ENCODE measurements at places on chromosomes 1 and 21. TPM values are rescaled to one million over a fixed set of nuclear protein-coding genes. Genes with fewer than 3 reads are reported as not detected.

DNA sequence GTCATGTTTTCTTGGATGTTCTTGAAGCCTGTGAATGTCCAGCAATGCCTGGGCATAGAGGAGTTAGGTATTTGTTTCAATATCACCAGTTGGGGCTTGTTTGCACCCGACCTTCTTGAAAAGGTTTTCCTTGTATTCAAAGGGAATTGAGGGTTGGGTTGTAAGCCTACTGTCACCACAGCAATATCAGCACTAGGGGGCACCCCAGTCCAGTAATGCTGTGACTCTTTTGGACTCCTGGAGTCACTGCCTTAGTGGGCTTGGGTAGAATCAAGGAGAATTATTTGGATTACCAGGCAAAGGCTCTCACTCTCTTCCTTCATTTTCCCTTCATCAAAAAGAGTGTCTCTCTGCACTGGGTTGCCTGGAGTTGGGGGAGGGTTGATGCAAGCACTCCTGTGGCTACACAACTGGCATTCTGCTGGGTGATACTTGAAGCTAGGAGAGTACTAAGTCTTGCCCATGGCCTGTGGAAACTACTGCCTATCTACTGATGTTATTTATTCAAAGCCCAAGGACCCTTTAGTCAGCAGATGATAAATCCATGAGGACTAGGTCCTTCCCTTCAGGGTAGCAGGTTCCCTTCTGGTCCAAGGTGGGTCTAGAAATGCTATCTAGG lies 34.5 kb downstream of the OR10R2 start:
- DNase-seq = peak; percentile 14

DNA sequence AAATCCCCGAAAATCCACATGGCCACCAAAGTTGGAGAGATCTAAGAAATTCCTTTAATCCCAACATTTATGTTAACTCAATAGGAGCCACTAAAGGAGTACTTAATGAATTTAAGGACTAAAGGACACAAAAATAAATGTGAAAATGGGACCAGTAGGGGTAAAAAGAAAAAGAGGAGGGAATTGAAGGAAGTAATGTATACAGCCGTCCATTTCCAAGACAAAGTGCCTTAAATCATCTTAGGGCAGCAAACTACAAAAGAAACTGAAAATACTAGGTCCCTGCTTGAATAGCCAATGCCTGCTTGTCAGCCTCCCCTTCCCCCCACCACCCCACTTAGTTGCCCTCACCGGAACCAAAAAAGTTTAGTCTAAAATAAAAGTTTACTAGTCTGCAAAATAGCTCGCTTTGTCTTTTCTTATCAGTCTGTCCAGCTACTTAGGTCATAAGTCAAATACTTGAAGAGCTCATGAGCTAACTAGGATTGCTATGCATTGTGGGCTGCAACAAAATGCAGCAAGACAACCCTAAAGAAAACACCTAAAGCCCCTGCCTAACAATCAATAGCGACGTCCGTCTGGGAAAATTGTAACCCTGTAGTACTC lies 66.3 kb upstream of the TLR5 start:
- no peak for DNase-seq

GRCh38 chr1:84363019-84363418 lies 35.3 kb upstream of the DNASE2B start:
- no peak for DNase-seq

DNA sequence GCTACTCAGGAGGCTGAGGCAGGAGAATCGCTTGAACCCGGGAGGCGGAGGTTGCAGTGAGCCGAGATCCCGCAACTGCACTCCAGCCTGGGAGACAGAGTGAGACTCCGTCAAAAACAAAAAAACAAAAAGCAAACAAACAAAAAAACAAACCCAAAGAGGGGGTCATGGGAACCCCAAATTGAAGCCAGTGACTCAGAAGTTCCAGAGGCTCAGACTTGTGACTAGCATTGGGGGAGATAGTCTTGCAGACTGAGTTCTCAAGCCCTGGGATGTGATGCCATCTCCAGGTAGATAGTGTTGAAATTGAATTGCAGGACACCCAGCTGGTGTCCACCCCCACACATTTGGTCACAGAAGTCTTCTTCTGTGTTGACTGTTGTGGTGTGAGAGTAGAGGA lies 24.9 kb upstream of the ENO1 start:
- no peak for DNase-seq

GRCh38 chr1:115158181-115158580 lies 68.9 kb upstream of the TSPAN2 start:
- DNase-seq = no peak

- peak; percentile 27 for DNase-seq
Measured at GRCh38 chr1:40078512-40079333, 18.3 kb downstream of the PPT1 start.

DNA sequence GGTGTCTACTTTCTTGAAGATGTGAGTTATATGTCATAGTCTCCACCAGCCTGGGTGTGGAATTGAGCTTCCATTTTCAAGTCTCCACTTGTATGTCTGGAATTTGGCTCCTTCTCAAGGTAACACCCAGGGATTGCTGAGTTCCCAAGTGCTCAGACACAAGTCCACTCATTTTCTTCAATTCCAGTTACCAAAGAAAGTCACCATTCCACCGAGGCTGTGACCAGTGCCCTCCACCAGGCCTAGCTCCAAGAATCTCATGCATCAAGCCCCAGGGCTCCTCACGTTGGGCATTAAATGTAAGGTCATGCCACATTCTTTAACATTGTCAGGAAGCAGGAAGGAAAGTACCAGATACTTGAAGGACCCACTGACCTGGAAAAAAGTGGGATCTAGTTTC lies 2.4 kb upstream of the RAB4A start:
- DNase-seq = no peak

DNA sequence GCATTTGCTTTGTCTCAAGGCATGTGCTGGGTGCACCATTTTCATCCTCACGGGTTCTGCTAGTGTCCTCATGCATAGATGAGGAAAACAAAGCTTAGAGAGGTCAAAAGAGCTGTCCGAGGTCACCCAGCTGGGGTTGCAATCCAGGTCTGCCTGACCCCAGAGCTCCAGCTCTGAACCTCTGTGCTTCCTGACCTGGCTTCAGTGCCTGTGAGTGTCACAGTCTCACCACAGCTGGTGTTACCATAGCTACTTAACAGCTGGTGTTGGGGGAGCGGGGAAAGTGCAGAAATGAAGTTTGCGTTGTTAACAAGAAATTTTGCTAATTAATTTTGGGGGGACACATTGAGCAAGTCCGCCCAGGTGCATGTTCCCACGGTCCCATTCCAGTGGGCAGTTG lies 328.5 kb downstream of the KIF26B start:
- DNase-seq = no peak

DNA sequence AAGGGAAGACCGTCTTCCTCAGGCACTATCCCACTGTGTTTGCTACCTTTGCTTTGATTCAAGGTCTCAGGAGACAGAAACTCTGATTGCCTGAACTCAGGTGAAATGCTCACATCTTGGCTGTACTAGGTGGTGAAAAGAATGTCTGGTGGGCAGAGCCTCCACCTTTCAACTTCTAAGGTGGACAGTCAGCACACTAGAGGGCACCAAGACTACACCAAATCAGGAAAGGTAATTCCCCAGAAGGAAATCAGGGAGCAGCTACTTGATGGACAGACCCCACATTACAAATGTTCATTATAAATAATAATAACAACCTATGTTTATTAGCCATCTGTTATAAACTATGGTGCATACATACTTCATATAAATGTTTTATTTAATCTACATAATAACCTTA lies 220.9 kb downstream of the ATG4C start:
- DNase-seq = no peak

DNA sequence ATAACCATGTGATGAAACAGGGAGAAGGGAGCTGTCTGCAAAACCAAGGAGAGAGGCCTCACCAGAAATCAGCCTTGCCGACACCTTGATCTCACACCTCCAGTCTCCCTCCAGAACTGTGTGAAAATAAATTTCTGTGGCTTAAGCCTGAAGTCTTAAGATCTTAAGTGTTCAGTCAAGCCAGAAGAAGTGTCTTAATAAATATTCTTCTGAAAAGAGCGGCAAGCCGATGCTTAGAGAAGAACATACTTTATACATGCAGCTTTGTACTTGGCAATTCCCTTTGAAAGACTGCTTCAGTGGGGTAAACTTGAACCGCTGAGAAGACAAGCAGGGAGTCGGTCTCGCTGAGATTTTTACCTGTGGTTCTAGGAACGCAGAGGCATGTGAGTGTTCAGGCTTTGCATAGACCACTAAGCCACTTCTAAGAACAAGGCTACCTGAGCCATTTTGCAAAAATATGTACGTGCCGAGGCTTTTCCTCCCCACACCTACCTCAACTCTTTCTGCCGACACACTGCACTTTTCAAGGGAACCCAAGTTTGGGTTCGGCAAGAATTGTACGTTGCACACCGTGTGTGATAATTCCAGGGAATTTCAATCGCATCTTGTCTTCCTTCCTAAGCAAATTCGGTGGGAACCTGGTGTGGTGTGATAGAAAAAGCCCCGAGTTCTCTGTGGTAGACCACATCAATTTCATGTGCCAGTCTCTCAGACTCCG lies 3.4 kb downstream of the RUNX1 start:
- DNase-seq = peak; percentile 43

- DNase-seq = no peak
Measured at GRCh38 chr1:178151831-178152230, 57.9 kb downstream of the RASAL2 start.

GRCh38 chr1:217076902-217077301 lies 353.7 kb upstream of the ESRRG start:
- no peak for DNase-seq

The ANKRD34A gene
- total RNA-seq = 10.3 TPM

GRCh38 chr21:38561613-38562581 lies 63.6 kb upstream of the ERG start:
- DNase-seq = no peak

- no peak for DNase-seq
Measured at GRCh38 chr1:109617291-109617801, 2.1 kb downstream of the GNAT2 start.

The SYDE2 gene
- total RNA-seq = 3.9 TPM

The SCNM1 gene
- total RNA-seq = 80.9 TPM

- DNase-seq = no peak
Measured at GRCh38 chr1:46492269-46492853, 2.7 kb downstream of the DMBX1 start.

DNA sequence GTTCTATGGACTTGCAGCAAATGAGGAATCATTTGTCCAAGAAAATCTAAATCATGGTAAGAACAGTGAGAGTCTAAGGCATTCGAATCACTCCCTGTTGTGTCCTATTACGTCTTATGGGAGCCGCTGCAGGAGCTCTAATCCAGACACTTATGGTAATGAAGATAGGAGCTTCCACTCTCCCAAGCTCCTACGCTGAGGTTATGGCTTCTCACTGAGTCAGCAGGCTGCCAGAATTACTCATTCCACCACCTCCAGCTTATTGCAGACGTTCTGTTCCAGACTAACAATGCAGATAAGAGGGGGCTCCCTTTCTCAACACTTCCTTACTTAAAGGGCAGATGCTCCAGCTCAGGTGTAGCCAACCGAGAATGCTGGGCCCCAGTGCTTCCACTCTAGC lies 212.6 kb downstream of the GREM2 start:
- DNase-seq = no peak

GRCh38 chr21:30227633-30228404 lies 11.9 kb upstream of the CLDN8 start:
- DNase-seq = no peak

- DNase-seq = no peak
Measured at GRCh38 chr1:179714159-179714558, 28.9 kb upstream of the FAM163A start.

The AKNAD1 gene
- total RNA-seq = not detected

The GUCA2B gene
- total RNA-seq = not detected

The LCE2C gene
- total RNA-seq = not detected

- DNase-seq = no peak
Measured at GRCh38 chr1:173884701-173885100, 16.5 kb downstream of the ZBTB37 start.

GRCh38 chr1:11062965-11063401 lies 3.2 kb upstream of the SRM start:
- DNase-seq = peak; percentile 64

The GBP6 gene
- total RNA-seq = 0.23 TPM

The OR6N1 gene
- not detected for total RNA-seq

- no peak for DNase-seq
Measured at GRCh38 chr1:61842863-61843514, 100.7 kb downstream of the PATJ start.

- DNase-seq = no peak
Measured at GRCh38 chr1:220028346-220028895, 17.9 kb downstream of the EPRS1 start.

The VHLL gene
- total RNA-seq = not detected

DNA sequence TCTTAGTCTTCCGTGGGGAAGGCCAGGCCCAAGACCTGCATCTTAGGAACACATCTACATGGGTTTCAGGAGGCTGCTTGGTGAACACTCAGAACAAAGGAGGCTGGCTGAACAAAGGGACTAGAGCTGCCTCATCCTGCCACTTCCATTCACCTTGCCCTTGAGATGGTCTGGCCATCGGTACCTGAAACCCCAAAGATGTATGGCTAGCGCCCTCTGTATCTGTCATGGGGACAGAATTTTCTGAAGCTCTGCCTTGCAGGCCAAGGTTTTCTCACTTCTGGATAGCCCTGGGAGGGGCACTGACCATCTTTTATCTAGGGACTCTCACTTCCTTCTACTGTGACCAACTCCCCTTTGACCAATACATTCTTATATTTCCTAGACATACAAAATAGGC lies 55.4 kb upstream of the GRIK3 start:
- DNase-seq = no peak

The FAM151A gene
- total RNA-seq = not detected

GRCh38 chr1:226643177-226643576 lies 94.6 kb downstream of the STUM start:
- DNase-seq = peak; percentile 85

DNA sequence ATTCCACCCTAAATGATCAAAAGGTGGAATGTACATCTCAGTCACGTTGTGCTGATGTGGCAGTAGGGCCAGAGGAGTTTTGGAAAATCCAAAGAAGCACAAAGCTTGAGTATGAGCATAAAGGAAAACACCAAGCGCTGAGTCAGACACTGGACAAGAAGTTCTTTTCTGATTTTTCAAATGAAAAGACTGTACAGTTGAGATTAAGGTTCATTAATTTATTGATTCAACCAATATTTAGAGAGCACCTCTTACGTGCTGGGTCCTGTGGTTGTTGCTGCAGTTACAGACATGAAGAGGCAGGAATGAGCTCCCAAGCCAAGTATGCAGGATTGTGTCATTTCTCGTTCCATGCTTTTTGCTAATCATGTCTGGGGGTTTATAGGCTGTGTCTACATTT lies 28.9 kb upstream of the APP start:
- no peak for DNase-seq

GRCh38 chr1:61007534-61008364 lies 74.6 kb upstream of the NFIA start:
- DNase-seq = no peak

The TMEM79 gene
- total RNA-seq = 7.3 TPM

GRCh38 chr1:225825078-225825477 lies 15.2 kb downstream of the EPHX1 start:
- no peak for DNase-seq

The LELP1 gene
- not detected for total RNA-seq

DNA sequence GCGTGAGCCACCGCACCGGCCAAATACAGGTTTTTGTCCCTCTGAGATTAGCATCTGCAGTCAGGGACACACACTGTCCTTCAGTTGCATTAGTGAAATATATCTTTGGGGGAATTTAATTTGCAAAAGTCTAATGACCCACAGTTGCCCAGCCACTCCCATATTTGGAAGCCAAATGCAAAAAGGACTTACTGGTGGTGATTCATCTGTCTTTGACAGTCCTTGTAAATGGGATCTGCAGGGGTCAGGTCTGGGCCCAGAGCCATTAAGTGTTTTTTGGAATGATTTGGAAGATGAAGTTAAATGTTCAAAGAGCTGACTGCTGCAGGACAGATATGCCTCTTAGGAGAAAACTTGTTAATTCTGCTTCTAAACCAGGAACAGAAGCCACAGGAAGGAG lies 44.6 kb upstream of the DNASE2B start:
- DNase-seq = no peak

The IVL gene
- total RNA-seq = not detected

GRCh38 chr1:38455829-38456530 lies 403.6 kb downstream of the RRAGC start:
- no peak for DNase-seq
